ENCODE measurements at places on chromosomes 1 and 21. TPM values are rescaled to one million over a fixed set of nuclear protein-coding genes. Genes with fewer than 3 reads are reported as not detected.

DNA sequence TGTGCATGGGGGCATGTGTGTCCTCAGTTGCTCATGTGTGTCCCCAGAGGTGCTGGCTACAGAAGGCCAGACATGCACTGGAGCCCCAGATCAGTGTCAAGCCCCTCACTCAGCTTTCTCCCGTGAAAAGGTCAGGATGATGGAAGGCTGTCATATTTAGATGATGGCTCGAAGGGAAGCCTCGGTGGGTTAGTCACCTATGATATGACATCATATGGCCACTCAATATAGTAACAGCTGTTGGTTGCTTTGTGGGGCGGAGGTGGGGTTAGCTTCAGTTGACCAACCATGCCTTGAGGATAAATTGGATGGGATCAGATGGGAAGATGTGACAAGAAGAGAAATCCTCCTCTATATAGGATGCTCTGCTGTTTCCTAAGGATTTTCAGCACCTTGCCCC, 43.5 kb upstream of the ATF3 start:
- DNase-seq, result no peak

DNA sequence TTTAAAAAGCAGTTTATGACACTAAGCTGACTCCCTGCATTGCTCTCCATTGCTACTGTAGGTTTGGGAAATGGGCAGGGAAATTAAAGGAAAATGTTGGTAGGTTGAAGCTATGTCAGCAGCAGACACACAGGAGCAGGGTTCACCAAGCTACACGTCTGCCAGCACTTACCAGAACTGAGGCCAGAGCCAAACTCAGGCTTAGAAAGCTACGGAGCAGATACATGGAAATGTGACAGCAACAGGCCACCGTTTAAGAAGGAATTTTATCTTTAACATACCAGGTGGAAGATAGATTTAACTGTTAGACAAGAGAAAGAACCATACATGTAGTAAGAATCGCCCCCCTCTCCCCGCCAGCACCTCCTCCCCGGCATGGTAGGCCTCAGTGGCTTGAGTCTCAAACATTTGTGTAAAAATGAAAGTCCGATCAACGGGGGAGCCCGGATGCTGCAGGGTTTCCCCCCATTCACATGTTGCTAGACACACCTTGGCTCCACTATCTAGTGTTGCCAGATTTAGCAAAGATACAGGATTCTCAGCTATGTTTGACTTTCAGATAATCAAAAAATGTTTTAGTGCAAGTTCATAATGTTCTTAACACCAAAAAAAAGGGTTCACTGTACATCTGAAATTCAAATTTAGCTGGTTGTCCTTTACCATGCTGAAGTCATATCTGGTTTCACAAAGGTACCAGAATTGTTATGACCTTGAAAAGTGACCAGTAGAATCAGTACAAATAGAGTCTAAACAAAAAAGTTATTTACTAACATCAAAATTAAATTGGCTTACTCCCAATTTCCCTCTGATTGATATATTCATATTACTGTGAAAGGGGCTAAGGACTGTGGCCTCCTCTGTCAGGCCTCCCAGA, 6.7 kb downstream of the OR2T11 start:
- no peak for DNase-seq

DNA sequence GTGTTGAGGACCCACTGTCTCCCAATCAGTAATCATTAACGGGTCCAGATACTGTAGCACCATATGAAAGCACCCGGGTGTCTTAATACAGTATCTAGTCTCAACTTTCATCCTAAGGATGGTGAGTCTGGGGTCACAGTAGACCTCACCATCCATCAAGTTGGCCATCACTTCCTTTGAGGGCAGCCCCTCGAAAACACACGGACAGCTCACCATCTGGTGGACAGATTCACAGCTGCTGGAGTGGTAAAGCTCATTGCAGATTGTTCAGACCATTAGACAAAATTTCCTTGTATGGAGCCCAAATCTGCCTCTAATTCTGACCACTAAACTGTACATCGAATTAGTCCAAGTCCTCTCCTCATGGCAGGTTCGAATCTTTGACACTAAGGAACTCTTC, 123.1 kb downstream of the PGBD5 start:
- peak; percentile 57 for DNase-seq

- peak; percentile 93 for DNase-seq
These were observed 45.0 kb upstream of the BCL10 start for GRCh38 chr1:85321237-85321964.

DNA sequence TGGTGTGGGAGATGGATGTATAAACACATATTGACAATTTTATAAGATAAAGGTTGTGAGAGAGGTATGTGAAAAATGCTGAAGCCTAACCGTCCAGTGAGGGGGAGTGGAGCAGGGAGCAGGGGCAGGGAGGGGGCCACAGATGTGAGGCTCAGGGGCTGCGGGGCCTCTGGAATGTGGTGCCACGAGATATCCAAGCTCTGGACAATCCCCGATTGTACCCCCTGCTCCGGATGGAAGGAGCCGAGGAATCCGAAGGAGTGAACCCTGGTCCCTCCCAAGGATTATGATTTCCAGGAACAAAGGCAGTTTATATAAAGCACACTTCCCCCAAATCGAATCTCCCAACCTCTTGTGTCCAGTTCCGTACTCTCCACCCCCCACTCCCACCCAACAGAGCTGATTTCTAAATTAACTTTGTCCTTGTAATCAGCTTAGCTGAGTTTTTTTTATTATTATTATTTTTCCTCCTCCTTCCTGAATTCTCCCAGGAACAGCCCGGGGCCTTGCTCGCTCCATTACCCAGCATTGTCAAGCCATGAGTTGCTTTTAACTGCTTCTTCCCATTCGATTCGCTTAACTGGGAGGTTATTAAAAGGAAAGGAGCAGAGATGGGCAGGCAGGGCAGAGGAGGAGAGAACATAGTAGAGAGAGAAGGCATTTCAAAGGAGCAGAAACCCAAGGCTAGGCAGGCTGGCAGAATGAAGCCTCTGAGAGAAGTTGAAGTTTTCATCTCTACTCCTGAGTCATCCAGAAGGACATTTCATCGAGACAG, 9.4 kb downstream of the KIRREL1 start:
- DNase-seq, result peak; percentile 78

DNA sequence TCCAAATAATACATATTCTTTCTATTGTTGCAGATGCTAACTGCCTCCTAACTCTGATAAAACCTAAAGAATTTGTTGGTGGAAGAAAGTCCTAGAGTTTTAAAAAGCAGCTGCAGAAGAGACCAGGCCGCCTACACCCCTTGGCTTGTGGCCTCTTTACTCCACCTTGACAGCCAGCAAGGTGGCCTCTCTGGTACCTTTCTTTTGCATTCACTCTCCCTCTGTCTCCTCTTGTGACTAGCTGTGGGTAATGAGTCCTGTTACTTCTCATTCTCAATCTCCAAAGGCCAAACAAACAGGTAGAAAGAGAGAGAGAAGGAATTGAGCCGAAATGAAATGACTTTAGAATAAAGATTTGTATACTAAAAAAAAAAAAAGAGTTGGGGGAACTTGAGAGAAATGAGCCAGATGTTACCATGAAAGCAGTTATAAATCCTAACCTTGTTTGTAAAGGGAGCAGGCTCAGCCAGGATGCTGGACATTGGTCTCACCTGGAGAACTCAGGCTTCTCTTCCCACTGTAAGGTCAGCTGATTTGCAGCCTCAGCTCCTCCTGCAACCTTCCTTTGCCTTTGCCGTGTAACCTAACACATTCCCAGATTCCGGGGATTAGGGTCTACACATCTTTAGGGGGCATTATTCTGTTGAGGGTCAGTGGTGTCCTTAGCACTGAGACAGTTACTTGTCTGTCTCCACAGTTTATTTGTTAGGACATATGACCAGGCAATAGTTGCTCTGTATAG, 164.1 kb upstream of the IRF2BP2 start:
- DNase-seq, result no peak

- DNase-seq, result no peak
These were observed 7.0 kb downstream of the KRTAP15-1 start for GRCh38 chr21:30447056-30447455.

DNA sequence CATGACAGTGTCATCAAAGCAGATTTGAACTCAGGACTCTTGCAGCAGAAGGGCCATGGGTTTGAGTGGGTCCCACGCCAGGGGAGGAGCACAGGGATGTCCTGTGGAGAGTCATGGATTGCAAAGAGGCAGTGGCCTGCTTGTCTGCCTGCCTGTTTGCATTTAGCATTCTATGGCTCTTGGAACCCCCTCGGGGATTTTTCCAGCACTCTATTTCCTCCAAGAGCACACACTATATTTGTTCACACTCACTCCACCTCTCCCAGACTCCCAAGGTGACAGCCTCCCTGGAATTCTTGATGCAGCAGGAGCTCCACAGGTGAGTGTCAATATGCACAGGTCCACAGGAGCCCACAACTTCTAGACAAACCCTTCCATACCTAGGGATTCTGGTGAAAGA, 73.1 kb upstream of the LRRN2 start:
- no peak for DNase-seq

DNA sequence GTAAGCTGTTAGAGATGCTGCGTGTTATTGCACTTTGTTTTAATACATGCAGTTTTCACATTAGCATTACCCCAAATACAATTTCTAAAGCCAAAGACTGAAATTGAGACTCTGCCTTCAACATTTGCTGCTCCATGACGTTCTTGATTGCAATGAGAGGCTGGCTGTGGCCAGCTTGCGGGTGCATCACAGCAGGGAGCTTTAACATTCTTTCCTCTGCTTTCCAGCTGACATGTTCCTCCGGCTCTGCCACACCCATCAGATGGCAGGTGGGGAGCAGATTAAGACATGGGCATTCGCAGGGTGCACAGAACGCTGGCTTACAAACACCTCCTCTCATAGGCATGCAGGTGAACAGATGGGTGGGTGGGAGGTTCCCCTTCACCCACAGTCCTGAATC, 314.1 kb downstream of the DISC1 start:
- DNase-seq, result no peak

- no peak for DNase-seq
These were observed 53.9 kb upstream of the COG2 start for GRCh38 chr1:230588323-230588746.

DNA sequence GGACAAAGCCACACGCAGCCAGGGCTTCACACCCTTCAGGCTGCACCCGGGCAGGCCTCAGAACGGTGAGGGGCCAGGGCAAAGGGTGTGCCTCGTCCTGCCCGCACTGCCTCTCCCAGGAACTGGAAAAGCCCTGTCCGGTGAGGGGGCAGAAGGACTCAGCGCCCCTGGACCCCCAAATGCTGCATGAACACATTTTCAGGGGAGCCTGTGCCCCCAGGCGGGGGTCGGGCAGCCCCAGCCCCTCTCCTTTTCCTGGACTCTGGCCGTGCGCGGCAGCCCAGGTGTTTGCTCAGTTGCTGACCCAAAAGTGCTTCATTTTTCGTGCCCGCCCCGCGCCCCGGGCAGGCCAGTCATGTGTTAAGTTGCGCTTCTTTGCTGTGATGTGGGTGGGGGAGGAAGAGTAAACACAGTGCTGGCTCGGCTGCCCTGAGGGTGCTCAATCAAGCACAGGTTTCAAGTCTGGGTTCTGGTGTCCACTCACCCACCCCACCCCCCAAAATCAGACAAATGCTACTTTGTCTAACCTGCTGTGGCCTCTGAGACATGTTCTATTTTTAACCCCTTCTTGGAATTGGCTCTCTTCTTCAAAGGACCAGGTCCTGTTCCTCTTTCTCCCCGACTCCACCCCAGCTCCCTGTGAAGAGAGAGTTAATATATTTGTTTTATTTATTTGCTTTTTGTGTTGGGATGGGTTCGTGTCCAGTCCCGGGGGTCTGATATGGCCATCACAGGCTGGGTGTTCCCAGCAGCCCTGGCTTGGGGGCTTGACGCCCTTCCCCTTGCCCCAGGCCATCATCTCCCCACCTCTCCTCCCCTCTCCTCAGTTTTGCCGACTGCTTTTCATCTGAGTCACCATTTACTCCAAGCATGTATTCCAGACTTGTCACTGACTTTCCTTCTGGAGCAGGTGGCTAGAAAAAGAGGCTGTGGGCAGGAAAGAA, 8.1 kb downstream of the PSRC1 start:
- DNase-seq, result peak; percentile 93

GRCh38 chr1:23425193-23425494, 596 bp upstream of the TCEA3 start:
- no peak for DNase-seq

- DNase-seq, result no peak
These were observed 385.6 kb downstream of the LMO4 start for GRCh38 chr1:87714278-87714677.

- no peak for DNase-seq
These were observed 20.9 kb downstream of the CA6 start for GRCh38 chr1:8966606-8967005.

DNA sequence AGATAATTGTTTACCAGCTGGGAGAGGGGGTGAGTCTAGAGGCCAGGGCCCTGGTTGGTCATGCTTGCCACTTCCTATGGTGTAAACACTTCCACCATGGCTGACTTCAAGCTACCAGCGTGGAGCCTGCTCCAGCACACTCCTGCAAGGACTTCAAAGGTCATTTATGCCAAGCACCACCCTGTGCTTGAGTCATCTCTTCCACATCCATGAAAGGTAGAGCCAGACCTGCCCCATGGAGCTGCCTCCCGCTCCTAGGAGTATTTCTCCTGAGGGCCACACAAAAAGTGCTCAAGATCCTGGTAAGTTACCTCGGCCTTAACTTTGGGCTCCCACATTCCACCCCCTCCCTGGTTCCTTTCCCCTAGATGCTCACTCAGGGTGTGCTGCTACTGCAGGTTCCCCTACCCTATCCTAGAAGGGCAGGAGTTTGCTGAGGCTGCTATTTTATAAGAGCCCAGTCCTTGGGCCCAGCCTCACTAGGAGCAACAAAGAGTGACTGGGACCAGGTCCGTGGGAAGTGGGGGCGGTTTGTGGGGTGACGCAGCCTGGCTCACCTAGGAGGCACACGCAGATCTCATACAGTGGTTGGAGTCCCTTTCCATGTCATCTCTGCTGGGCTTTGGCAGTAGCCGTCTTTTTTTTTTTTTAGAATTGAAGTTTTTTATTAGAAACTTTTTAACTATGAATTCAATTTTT, 2.4 kb downstream of the RAB7B start:
- DNase-seq, result peak; percentile 45

Gene CYYR1
- total RNA-seq, result not detected

Gene EXOSC10
- total RNA-seq, result 76.9 TPM

Gene LMX1A
- not detected for total RNA-seq

Gene POGZ
- 13.5 TPM for total RNA-seq

Gene ATAD3C
- total RNA-seq, result not detected

Gene DMBX1
- not detected for total RNA-seq

Gene C1QC
- total RNA-seq, result not detected

Gene PLXNA2
- 7.0 TPM for total RNA-seq

Gene RGS8
- total RNA-seq, result under 0.01 TPM

Gene TMEM39B
- total RNA-seq, result 6.9 TPM

Gene SPRR2E
- total RNA-seq, result not detected

Gene KRTAP19-3
- total RNA-seq, result not detected

Measured in RPMI7951 (cell line).